Spinal cord (tissue), 10 donors: ENCODE measurements at places on chromosomes 16 and 17. TPM values are rescaled to one million over a fixed set of nuclear protein-coding genes. Genes with fewer than 3 reads are reported as not detected.

Gene RPS2
- total RNA-seq: 682 TPM

Gene MGAT5B
- 6.9 TPM for total RNA-seq

Gene OR3A3
- total RNA-seq: not detected

DNA sequence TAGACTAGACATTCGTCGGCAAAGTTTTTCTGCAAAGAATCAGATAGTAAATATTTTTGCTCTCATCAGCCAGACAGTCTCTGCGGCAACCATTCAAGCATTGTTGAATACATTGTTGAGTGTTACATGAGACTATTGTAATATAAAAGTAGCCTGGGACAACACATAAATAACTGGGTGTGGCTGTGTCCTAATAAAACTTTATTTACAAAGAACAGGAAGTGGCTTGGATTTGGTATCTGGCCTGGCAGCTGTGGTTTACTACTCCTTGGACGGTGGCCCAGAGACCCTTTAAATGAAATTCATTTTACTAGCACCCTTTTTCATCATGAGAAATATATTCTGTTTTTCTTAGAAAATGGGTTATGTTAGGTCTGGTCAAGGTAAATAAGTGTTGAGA lies 297.2 kb downstream of the WWOX start:
- H3K27me3 ChIP-seq: no peaks in the 10 kb centered on the region
- H3K4me3 ChIP-seq: no peak overlapping the region
- no peaks in the 10 kb centered on the region for H3K36me3 ChIP-seq
- no peaks in the 10 kb centered on the region for H3K4me1 ChIP-seq

GRCh38 chr17:18184143-18185031 lies 759 bp downstream of the ALKBH5 start:
- peaks cover 45% of the 10 kb centered on the region for H3K4me1 ChIP-seq
- H3K4me3 ChIP-seq: peak overlapping the region; percentile 89
- peaks cover 21% of the 10 kb centered on the region for H3K36me3 ChIP-seq
- H3K27ac ChIP-seq: peak overlapping the region; percentile 96

- H3K27me3 ChIP-seq: peaks cover 16% of the 10 kb centered on the region
- H3K4me3 ChIP-seq: no peak overlapping the region
- no peak overlapping the region for H3K27ac ChIP-seq
- H3K36me3 ChIP-seq: no peaks in the 10 kb centered on the region
- no peaks in the 10 kb centered on the region for H3K4me1 ChIP-seq
- no peak for DNase-seq
These were observed 11.5 kb upstream of the SLFN12L start for GRCh38 chr17:35548978-35549377.

DNA sequence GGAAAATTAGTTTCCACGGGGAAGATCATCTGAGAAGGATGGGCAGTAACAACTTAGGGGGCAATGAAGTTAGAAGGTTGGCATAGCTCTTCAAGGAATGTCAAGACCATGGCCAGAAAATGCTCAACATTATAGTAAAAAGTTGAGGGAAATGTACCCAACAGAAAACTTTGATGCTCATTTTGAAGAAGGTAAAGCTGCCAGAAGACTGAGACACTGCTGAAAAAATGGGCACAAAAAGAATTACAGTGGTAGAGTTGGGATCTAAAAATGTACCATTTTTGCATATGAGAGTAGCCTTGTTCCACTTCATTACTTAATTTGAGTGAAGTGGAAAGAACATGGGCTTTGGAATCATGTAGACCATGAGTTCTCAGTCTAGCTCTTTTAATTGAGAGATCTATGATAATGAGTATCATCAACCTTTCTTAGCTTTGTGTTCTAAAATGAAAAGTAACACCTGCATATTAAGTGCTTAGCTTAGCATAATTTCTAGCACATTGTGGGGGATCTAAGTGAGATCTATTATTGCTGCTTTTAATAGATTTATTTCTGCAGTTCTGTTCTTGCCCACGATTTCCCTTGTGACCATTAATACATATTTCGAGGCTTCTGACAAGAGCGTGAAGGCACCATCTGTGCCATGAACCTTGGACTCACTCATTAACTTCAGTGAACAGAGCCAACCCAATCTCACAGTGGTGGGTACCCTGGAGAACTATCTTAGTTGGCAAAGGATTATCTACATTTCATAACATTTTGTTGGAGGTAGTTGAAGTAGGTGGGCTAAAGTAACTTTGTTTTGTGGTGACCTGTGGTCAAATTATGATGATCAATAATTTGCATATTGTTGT lies 3.0 kb downstream of the NACA2 start:
- DNase-seq: no peak
- no peak overlapping the region for H3K4me3 ChIP-seq
- H3K4me1 ChIP-seq: no peaks in the 10 kb centered on the region
- H3K27ac ChIP-seq: no peak overlapping the region

GRCh38 chr17:3763777-3764170 lies 37.2 kb downstream of the ITGAE start:
- H3K36me3 ChIP-seq: no peaks in the 10 kb centered on the region
- DNase-seq: no peak
- no peaks in the 10 kb centered on the region for H3K4me1 ChIP-seq
- H3K27me3 ChIP-seq: no peaks in the 10 kb centered on the region
- no peak overlapping the region for H3K4me3 ChIP-seq
- H3K27ac ChIP-seq: no peak overlapping the region

- H3K4me1 ChIP-seq: peaks cover 4% of the 10 kb centered on the region
- no peaks in the 10 kb centered on the region for H3K36me3 ChIP-seq
- H3K4me3 ChIP-seq: no peak within 1 kb of the TSS
- no peak for DNase-seq
- H3K27ac ChIP-seq: no peak within 1 kb of the TSS
These were observed at the start of gene SNX20 for GRCh38 chr16:50681021-50681885. SNX20 (minus strand) TSS chr16:50681312; CDS start chr16:50677526, 3,786 bp downstream.

GRCh38 chr17:32015245-32016013 lies 8.2 kb downstream of the LRRC37B start:
- H3K27ac ChIP-seq: no peak overlapping the region
- H3K4me1 ChIP-seq: no peaks in the 10 kb centered on the region
- H3K4me3 ChIP-seq: no peak overlapping the region
- DNase-seq: no peak
- H3K36me3 ChIP-seq: peaks cover under 1% of the 10 kb centered on the region
- H3K27me3 ChIP-seq: no peaks in the 10 kb centered on the region
